ENCODE measurements at places on chromosomes 2 and 18.

DNA sequence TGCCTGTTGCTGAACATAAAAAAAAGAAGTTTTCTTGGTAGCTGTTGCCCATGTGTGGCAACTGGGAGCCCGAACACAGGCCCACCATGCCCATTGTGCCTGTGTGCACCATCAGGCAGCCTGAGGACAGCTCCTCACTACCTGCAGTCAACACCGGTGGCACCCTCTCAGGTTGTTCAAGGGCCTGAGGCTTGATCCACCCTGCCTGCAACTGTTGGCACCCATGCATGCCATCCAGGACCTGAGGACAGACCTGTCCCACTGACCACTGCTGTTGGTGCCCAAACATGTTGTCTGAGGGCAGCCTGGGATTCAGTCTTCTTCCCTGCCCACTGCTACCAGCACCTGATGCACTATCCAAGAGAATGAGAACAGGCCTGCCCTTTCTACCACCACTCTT is 661.1 kb upstream of the ZNF804A start:
- no peak for DNase-seq

- no peak for DNase-seq
Observed at GRCh38 chr18:41992066-41992465, 37.0 kb downstream of the PIK3C3 start.

DNA sequence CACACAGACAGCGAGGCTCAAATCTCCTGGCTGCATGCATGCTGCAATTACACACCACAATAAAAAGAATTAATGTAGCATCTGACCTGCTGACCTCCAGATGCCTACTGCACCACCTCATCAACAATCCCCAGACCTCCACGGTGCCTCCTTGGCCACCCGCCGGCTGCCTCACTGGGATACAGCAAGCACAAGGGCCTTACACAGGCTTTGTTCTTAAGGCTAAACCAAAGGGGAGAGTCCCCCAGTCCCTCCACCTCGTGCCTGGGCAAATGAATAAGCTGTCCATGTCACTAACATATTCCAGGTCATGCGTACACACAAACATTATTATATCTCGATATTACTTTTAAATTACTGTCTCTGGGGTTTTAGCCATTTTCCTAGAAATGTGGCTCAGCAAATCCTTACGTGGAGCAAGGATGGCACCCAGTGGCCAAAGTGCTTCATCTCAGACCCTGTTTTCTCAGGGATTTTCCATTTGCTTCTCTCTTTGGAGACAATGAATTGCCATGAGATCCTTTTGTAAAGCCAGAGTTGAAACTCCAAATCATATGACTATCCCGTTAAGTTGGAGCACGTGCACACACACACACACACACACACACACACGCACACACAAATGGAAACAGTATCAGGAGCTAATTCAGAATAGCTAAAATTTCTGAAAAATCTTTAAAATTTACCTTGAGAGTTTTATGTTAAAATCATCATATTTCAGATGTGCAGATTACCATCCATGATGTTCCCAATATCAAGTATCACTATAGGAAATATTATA is 313.8 kb downstream of the PDE11A start:
- DNase-seq: no peak

- no peak for DNase-seq
Observed at GRCh38 chr18:38358805-38359657, 793.4 kb upstream of the CELF4 start.

- no peak for DNase-seq
Observed at GRCh38 chr2:25388491-25388890, 46.8 kb upstream of the DNMT3A start.

DNA sequence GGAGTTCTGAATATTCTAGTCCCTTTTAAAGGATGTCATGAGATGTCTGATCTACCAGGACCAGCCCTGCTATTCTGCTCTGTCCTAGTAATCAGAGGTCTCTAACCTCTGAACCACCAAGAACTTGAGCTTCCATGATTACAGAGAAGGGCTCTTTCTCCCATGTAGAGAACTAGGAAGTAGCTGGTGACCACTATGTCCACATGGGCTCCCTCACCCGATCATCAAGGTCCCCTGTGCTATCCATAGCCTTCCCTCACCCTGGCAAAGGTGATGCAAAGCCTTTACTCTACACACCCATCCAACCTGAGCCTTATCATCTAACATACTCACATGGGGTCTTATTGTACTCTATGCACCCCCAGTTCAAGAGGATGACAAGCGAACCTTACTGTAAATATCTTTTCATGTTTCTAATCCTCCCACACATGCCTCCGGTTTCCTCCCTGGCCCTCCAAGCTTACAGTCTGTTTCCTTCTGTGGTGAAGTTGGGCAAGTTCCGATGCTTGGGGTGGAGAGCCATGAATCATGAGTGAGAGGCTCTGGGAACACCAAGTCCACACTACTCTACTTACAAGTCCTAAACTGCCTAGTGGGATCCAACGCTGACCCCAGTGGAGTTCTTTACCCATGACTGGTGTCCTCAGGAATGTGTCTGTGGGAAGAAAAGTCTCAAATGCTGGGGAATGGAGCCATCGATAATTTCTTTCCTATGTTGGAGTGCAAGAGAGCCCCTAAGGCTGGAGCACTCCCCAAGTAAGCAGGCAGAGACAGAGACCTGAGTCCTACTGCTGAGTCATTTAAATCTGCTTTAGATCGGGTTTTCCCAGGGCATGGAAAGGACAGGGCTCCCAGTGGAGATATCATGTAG is 73.3 kb upstream of the KLF7 start:
- no peak for DNase-seq

- no peak for DNase-seq
Observed at GRCh38 chr2:48356701-48357325, 173.1 kb upstream of the STON1 start.

- no peak for DNase-seq
Observed at GRCh38 chr2:216183462-216183861, 74.3 kb downstream of the XRCC5 start.

- no peak for DNase-seq
Observed at GRCh38 chr2:30744823-30745222, 62.4 kb downstream of the CAPN13 start.

- DNase-seq: no peak
Observed at GRCh38 chr2:201769666-201770373, 10.9 kb downstream of the ALS2 start.

DNA sequence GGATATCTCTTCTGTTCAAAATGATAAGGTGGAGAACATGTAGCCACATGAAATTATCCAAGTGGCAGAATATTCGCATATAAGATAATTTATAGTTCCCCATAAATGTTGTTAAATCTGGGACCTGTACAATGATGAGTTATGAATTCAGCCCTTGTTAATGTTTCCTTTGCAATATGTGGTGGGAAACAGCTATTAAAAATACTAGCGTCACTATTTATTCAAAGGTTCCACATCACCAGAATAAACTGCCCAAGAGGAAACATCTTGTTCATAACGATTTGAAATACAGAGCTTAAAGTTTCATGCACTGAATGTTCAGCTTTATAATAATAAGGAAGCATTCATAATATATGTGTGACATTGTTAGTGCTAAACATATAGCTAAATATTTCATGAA is 223.9 kb upstream of the TCF4 start:
- DNase-seq: no peak

DNA sequence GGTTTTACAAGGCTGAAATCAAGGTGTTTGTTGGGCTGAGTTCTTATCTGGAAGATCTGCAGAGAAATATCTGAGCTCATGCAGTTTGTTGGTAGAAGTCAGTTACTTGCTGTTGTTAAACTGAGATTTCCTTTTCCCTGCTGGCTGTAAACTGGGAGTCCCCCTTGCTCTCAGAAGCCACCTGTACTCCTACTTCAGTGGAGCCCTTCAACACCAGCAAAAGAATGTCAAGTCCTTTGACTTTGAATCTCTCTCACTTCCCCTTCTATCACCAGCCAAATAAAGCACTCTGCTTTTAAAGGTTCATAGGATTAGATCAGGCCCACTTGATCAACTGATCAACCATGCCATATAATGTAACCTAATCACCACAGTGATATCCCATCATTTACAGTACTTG is 252.2 kb upstream of the CDH7 start:
- DNase-seq: no peak

DNA sequence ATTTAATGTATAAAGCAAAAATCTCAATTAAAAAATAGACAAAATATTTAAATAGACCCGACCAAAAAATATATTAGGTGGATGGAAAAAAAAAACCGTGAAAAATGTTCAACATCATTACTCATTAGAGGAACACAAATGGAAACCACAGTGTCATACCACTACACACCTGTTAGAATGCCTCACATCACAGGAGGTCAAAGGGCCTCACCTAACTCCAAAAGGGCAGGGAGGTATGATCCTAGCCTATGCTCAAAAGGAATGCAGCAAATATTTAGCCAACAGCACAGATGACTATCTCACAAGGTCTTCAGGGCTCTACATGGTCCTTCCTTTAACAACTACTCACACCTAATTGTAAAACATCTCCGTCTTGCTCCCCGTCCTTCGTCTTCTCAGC is 185.5 kb upstream of the SETBP1 start:
- DNase-seq: no peak

DNA sequence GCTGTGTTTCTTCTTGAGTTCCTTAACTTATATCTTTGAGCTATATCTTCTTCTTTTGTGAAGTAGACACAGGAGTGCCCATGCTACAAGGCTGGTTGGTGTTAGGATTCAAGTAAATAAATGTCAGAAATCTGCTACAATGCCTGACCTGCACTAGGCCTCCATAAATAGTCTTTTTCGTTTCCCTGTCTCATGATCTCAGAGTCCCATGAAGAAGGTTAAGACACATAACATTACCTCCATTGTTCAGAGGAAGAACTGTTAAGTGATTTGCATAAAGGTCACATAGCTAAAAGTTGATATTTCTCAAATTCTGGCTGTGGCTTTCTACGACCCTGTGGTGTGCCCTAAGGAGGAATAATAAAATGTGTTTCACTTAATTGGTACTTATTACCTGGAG is 228.4 kb downstream of the KCNS3 start:
- DNase-seq: no peak

GRCh38 chr2:38792751-38793150 is 14.7 kb downstream of the GEMIN6 start:
- DNase-seq: no peak

DNA sequence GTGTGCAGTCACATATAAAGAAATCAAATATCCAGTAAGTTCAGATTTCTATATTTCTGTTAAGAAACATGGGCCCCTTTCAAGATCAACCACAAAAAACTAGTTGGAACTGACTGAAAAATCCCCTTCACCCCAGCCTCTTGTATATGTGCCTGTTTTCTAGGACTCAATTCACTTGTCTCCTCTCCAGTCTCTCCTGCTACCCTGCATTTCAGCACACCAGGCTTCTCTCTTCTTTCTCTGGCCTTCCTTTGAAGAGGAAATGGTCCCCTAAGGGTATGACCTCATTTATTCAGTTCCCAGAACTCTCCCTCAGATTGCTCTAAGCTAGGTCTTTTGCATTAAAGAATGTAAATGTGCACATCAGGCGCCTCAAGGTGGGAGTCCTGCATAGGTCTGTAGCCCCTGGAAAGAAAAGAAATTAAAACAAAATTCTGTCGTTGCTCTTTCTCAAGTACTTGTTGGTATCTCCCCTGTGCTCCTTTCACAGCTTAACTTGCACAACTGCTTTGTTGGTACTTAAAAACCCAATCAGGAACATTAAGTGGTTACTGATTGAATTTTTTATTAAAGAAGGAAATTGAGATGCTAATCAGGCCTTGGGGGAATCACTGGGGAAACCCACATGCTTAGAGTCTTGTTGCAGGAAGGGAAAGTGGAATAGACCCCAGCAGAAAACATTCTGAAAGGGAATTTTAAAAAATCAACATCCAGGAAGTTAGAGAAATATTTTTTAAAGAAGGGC is 278.4 kb downstream of the AGPS start:
- no peak for DNase-seq

GRCh38 chr18:47191961-47192360 is 15.8 kb upstream of the IER3IP1 start:
- no peak for DNase-seq

GRCh38 chr18:46333431-46334135 is 229.4 kb downstream of the HAUS1 start:
- no peak for DNase-seq

GRCh38 chr2:86631846-86632485 is 8.3 kb upstream of the RNF103 start:
- no peak for DNase-seq

DNA sequence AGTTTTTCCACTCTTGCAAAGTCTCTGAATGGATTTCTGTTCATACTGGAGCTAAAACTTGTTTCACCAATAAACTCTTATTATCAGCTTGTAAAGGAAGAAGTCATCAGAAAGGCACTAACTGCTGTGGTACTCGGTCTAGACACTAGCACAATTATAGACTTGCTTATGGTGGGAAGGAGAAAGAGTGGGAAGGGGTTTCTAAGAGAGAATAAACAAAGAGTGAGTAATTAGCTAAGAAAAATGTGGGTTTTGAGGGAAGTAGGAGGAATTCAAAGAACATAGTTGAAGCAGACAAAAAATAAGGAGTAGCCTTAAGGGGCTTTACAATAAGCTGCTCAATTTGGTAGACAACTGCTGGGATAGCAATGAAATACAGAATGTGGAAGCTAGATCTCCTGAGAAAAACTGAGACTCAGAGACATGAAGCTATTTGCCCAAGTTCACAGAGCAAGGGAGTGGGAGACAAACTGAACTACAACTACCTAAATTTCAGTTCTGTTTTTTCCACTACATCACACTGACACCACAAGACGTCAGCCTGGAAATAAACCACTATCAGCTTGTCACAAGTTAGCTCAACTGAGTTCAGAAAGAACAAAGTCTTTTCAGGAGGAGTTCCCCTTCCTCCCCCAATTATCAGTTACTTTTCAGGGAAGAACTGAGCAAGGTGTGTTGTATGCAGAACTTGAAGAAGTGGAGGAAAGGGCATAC is 59.7 kb downstream of the MAP4K3 start:
- DNase-seq: no peak

DNA sequence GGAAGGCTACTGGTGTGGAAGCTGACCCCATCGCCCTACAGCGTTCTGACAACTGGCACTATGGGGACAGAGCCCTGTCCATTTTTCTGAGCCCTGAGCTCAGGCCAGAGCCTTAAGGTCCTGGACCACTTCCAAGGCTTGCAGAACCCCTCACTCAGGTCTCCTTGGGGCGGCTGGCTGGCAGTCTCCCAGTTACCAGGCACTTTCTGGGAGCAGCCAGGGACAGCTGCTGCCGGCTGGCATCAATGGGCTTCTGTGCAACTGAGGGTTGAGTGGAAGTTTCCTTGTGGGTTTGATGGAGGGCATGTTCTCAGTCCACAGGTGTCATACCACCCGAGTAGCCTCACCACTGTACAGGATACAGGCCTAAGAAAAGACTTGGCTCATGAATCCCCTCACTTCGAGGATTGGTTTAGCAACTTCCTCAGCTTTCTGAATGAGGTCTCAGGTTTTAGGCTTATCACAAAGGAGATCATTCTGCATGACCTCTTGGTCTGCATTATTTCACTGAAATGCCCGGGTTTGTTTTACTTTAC is 27.4 kb upstream of the WIPF1 start:
- no peak for DNase-seq

DNA sequence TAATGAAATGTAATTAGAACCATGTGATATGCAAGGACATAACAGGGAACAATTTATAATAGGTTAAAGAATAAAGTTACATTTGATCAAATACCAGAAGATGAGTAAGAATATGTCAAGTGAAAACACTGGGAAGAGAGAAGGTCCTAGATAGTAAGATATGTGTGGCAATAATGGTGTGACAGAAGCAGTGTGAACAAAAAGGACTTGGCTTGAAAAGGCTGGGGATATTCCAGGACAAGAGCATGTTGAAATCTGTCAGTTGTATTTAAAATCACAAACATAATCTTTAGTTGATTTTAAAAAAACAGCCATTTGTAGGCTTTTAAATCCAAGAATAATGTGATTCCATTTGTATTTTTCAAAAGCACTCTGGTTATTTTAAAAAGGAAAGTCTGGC is 1399.9 kb upstream of the SLC39A10 start:
- DNase-seq: no peak

GRCh38 chr2:133326652-133327397 is 241.4 kb downstream of the NCKAP5 start:
- DNase-seq: no peak
